ENCODE measurements at places on chromosomes 12 and 14.

- DNase-seq, result no peak
Observed at GRCh38 chr12:71460850-71461609, 21.4 kb downstream of the LGR5 start.

- no peak for DNase-seq
Observed at GRCh38 chr14:78933166-78933565, 763.0 kb downstream of the NRXN3 start.

DNA sequence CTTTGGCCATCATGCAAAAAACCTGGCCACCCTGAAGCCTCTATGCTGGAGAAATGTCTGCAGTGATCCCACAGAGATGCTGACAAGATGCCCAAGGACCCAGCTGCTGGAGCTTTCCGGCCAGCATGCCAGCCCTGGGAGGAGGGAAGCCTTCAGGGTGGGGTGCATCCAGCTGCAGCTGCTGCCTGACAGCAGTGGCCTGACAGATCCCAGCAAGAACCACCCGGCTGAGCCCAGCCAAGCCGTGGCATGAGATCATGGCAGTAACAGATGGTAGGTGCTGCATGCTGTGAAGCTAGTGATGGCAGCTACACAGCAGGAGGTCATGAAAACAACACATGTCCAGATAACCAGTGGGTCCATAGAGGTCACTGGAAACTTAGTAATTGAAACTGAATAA lies 13.8 kb downstream of the CLBA1 start:
- no peak for DNase-seq

GRCh38 chr12:20289520-20289919 lies 78.8 kb upstream of the PDE3A start:
- no peak for DNase-seq

GRCh38 chr12:109537136-109537535 lies 36.2 kb downstream of the MMAB start:
- no peak for DNase-seq

- DNase-seq, result no peak
Observed at GRCh38 chr12:89306827-89307473, 45.4 kb downstream of the DUSP6 start.

Data from ELR (cell line).